ENCODE measurements at places on chromosomes 4 and X. TPM values are rescaled to one million over a fixed set of nuclear protein-coding genes. Genes with fewer than 3 reads are reported as not detected.
A peak's percentile ranks its signal among the peaks of the same experiment; 100 is the strongest.

The PITX2 gene
- 0.77 TPM for total RNA-seq

DNA sequence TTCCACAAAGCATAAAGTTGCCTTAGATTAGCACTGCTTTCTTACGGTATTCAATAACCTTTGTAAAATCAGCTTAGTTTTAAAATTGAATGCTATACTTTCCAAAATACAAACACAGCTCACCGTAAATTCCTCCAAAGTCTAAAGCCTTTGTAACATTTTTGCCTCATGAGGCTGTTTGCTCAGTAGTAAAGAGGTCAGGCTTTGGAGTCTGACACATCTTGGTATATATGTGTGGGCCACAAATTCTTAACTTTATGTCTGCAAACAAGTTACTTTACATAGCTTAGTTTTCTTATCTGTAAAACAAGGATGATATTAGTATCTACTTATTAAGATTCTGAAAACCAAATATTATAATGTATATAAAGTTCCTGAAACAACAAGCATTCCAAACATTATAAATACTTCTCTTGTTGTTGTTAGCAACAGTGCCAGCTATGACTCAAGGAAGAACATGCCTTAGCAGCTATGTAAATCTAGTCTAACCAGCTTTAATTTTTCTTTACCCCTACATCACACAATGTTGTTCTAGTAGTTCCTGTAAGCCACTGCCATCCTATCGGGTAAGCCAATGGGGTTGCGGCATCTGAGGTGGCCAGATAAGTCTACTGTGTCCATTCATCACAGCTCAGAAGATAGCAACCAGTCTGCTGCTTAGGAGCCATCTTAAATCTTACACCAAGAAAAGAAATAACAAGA, 709.0 kb downstream of the KLHL13 start:
- no peaks in the 10 kb centered on the region for H3K36me3 ChIP-seq
- H3K27me3 ChIP-seq, result no peaks in the 10 kb centered on the region
- H3K4me3 ChIP-seq, result no peak overlapping the region
- DNase-seq, result no peak
- H3K27ac ChIP-seq, result no peak overlapping the region

DNA sequence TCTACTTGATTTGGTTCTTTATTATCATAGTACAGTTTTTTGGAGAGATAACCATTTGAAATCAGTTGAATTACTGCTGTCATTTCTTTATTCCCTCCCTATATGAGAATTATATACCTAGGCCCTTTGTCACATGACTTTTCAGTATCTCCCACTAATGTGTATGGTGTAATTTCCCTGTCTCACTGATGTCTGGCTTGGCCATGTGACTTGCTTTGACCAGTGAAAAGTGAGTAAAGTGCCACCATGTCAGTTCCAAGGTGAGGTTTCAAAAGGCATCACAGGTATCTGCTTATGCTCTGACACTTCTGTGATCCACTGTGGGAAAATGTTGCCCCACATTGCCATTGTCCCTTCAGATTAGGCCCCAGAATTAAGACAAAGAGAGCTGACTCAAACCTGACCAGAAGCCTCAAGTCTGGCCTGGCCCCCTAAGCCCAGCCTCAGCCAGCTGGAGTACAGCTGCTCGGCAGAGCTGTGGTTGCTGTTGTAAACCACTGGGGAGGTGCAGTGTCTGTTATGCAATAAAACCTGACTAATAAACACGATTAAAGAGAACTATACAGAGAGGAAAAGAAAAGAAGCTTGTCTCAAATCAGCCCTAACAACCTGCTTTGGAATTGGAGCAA, 27.5 kb downstream of the SETD7 start:
- H3K27me3 ChIP-seq, result no peaks in the 10 kb centered on the region
- H3K27ac ChIP-seq, result no peak overlapping the region
- peaks cover 20% of the 10 kb centered on the region for H3K4me1 ChIP-seq
- no peak overlapping the region for H3K4me3 ChIP-seq
- H3K36me3 ChIP-seq, result no peaks in the 10 kb centered on the region

DNA sequence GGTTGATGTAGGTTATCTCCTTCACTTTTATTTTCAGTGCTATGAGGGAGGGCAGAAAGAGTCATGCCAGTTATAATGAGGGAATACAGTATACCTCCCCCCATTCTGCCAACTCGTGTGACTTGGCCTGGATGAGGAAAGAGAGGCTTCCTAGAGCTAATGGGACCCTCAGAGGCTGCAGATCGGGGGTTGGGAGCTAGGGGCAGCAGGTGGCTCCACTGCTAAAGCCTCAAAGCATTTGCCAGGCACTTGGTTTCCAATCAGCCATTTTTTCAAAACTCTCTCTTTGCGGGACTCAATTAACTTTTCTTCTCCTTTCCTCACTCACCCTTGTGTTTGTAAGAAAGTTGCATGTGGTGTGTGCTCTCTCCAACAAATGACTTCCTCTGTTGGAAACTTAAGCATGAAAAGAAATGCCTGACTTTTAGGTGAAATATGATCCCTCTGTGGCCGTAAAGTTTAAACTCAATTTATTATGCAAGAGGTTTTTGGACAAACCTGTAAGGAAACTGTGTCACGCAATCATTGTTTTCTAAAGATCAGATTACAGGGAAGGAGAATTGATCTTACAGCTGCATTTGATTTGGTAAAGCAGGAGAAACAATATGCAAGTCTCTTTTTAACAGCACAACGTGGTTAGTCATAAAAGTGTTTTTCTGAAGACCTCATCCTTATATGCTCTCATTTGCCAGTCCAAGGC, 7.0 kb downstream of the SFRP2 start:
- H3K4me1 ChIP-seq, result peaks cover 47% of the 10 kb centered on the region
- no peak overlapping the region for H3K27ac ChIP-seq
- no peaks in the 10 kb centered on the region for H3K27me3 ChIP-seq
- no peak for DNase-seq
- H3K36me3 ChIP-seq, result peaks cover 27% of the 10 kb centered on the region
- peak overlapping the region; percentile 0 for H3K4me3 ChIP-seq

DNA sequence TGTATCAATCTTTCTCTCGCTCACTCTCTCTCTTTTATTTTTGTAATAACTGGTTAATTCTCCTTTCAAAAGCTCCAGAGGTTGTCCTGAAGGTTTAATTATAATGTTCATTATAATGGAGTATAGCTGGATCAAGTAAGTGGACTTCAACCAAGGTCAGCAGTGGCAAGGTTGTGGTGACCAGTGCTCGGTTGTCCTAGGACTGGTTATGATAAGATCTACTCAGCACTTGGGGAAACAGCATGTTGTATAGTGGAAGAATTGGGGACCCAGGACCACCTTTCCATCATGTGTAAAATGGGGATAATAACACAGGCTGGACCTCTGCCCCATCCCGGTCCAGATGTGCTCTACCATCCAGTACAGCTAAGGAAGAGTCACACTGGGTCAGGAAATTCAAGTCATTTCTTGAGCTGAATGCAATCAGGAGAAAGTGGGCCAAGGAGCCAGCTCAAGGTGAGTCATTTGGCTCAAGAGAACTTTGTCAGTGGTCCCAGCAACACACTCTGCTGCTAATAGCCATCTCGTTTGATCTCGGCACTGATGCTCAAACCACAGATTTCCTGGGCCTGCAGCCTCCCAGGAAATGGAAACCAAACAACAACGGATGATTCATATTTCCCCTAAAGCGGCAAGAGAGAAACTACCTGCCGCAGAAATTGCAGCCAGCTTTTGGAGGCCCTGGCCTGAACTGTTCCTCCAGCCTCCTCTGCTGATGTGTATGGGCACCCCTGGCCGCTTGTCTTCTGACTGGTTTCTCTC, 123.6 kb upstream of the RBPJ start:
- H3K27ac ChIP-seq, result no peak overlapping the region
- no peak for DNase-seq
- H3K27me3 ChIP-seq, result peaks cover 13% of the 10 kb centered on the region
- H3K4me1 ChIP-seq, result no peaks in the 10 kb centered on the region

DNA sequence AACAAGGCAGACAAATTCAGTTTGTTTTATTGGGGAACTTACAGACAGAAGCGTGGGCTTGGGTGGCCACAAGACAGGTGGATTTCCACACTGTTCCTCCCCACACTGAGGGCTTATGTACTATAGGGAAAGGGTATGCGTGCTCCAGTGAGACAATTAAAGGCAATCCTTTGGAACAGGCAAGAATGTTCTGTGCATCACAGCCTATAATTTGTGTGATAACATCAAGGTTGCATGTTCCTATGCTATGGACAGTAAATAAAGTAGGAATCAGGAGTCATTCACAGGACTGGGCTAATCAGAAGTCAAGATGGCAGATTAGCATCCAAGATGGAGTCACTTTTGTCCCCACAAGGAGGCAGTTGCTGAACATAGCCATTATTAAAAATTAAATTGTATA, 84.6 kb upstream of the TRIM2 start:
- H3K4me3 ChIP-seq, result no peak overlapping the region
- H3K4me1 ChIP-seq, result no peaks in the 10 kb centered on the region
- no peaks in the 10 kb centered on the region for H3K27me3 ChIP-seq
- H3K36me3 ChIP-seq, result no peaks in the 10 kb centered on the region
- DNase-seq, result no peak

DNA sequence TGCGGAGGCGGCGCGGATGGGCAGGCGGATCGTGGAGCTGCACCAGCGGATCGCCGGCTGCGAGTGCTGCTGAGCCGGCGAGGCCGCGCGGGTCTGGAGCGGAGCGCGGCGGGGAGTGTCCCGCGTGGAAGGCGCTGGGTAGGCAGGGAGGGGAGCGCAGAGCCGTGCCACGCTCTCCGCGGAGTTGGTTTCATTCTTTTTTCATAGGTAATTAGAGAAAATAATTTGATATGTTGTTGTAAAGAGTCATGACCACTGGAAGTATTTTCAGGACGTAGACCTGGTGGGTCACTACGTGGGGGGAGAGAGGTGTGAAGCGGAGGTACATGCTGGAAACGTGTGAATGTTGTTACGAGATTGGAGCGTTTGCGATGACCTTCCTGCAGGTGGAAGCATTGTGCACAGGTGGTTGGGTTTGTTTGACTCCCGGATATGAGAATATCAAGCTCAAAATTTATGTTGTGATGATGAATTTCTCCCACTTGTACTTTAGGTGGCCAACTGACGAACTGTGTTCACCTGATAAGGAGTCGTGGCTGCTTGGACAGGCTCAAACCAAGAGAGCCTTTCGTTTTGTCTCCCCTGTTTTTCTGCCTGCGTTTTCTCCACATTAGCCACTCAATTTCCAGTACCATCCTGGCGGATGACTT, 19.1 kb upstream of the S100P start:
- peak overlapping the region; percentile 91 for H3K4me3 ChIP-seq
- peaks cover 42% of the 10 kb centered on the region for H3K4me1 ChIP-seq
- DNase-seq, result no peak
- H3K27me3 ChIP-seq, result no peaks in the 10 kb centered on the region
- peak overlapping the region; percentile 84 for H3K27ac ChIP-seq

DNA sequence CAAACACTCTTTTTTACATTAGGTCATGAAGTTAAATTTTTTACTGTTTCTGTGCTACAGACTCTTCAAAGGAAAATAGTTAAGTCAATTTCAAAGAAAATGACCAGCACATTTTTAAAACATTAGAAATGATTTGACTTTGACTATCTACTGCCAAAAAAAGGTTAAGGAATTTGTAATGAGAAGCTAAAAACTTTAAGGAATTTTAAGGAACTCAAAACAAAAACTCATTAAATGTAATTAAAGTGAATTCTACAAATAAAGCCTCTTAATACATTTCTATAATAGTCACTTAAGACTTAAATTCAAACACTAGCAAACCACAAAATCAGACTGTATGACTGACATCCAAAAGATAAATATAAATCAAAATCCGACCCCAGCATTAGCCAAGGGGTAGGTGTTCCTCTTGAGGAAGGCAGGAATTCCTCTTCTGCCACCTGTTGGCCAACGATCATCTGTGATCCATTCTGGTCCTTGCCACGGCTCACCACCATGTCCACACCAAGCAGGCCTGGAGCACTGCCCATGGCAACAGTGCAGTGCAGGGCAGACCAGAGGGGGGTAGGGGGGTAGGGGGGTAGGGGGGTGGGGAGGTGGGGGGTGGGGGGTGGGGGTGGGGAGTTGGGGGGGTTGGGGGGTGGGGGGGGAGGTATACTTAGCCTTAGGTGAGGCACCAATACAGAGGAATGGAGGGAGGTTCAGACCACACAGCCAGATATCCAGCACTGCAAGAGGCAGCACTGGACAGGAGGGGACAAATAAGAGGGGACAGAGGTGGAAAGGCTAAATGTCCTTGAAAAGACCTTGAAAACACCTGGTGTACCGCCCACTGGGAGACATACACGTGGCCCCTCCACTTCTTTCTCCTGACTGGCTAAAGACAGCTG, 287.4 kb downstream of the CHIC1 start:
- DNase-seq, result no peak
- H3K4me3 ChIP-seq, result no peak overlapping the region
- H3K4me1 ChIP-seq, result peaks cover 24% of the 10 kb centered on the region
- no peaks in the 10 kb centered on the region for H3K27me3 ChIP-seq
- H3K27ac ChIP-seq, result no peak overlapping the region
- peaks cover 5% of the 10 kb centered on the region for H3K36me3 ChIP-seq

GRCh38 chr4:84051089-84051488, 448.0 kb downstream of the NKX6-1 start:
- H3K4me1 ChIP-seq, result peaks cover 27% of the 10 kb centered on the region
- no peaks in the 10 kb centered on the region for H3K36me3 ChIP-seq
- H3K27me3 ChIP-seq, result peaks cover 14% of the 10 kb centered on the region

DNA sequence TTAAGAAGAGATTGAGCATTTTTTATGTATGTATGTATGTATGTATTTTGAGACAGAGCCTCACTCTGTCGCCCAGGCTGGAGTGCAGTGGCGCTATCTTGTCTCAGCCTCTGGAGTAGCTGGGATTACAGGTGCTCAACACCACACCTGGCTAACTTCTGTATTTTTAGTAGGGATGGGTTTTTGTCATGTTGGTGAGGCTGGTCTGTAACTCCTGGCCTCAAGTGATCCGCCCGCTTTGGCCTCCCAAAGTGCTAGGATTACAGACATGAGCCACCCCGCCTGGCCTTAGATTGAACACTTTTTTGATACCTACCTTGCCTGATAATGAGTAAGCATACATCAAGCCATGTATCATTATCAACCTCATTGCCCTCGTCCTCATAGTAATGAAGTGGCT, 2.7 kb downstream of the N4BP2 start:
- peak overlapping the region; percentile 74 for H3K4me3 ChIP-seq
- DNase-seq, result no peak
- peaks cover 36% of the 10 kb centered on the region for H3K4me1 ChIP-seq
- H3K27ac ChIP-seq, result no peak overlapping the region

GRCh38 chr4:99653916-99654315, 3.7 kb downstream of the C4orf54 start:
- H3K4me1 ChIP-seq, result peaks cover 9% of the 10 kb centered on the region
- H3K27ac ChIP-seq, result no peak overlapping the region
- no peaks in the 10 kb centered on the region for H3K27me3 ChIP-seq
- DNase-seq, result no peak

Data from neural crest cell (in vitro differentiated cells).